ENCODE measurements at places on chromosomes 5 and 9.

DNA sequence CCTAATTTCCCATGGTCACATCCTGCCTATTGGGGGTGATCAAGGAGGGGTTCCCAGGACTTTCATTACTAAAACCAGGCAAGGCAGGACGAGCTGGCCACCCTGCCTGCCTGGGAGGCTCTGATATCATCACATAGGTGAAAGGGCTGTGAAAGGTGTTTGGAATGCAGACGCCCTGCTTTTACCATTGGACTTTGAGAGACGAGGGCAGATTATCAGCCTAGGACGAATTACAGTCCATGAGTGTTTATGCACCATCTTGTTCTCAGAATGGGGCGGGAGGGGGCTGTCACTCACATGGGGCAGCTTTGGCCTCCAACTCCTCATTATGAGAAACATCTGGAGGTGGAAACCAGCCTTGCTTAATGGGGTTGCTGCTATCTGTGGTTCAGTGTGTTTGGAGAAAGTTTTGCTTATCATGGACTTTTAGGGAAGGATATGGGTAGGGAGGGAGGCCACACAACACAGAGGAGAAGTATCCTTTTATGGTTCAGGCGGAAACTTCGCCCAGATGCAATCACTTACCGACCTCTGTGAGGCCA is 69.8 kb upstream of the UBTD2 start:
- DNase-seq, result no peak

GRCh38 chr9:112325127-112325526 is 8.3 kb downstream of the PTBP3 start:
- DNase-seq, result no peak

GRCh38 chr5:157492886-157493285 is 32.9 kb downstream of the NIPAL4 start:
- DNase-seq, result no peak

- no peak for DNase-seq
These were observed 24.0 kb downstream of the ADAMTS16 start for GRCh38 chr5:5164163-5164562.

GRCh38 chr5:131266370-131267060 is 2.7 kb downstream of the CDC42SE2 start:
- DNase-seq, result no peak

Data from GM19239 (cell line).